ENCODE measurements at places on chromosomes 5 and 9.

DNA sequence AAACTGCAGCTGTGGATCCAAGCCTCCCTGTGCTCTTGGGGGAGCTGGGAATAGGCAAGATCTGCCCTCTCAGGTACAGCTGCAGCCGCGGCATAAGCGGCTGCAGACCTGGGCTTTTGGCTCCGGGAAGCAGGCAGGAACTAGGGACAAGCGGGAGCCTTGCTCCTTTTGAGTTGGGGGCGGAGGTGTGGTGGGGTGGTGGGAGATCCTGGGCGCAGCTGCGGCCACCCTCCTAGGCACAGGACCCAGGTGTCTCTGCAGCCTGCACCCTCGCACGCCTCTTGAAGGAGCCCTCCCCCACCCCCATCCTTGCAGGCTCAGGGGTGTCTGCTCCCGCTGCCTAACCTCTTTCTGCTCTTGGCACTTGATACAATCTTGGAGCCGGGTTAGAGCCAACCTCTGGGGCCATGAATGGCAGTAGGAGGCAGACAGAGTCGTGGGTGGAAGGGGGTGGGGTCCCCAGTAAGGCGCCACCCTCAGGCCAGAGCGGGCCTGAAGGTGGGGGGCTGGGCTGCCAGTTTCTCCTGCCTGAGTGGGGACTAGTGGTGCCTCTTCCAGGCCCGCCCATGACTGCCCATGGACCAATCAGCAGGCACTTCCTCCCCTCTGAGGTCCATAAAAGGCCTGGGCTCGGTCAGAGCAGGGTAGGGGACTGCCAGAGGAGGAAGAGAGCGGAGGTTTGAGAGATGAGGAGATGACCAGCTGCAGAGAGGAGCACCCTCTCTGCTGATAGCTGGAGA is 267.6 kb upstream of the TNC start:
- no peak for DNase-seq

DNA sequence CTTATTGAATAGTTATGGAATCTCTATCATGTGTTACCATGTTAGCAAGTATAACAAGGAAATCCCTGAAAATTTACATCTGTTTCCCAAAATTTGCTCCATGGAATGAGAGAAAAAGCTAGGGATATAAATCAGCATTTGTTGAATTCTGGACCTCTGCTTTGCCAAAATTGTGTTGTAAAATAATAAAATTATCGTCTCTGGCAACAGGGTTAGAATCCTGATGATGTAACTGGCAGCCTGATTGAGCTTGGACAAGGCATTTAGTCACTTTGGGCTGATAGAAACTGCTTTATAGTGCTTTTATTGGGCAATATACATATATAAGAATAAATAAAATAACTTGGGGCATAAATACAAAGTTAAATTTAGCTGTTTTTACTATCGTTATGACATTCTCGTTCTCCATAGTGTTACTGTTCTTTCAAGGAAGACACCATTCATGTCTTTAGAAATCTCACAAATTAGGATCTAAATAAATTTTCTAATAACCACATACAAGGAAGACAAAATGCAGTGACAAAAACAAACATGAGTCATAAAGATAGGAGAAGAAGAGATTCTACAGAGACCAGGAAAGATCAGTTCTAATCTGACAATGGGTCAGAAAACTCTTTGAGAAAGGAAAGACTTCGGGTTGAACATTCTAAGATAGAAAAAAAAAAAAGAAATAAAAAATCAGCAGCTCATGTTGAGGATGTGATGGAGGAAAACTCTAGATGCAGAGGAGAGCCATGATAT is 145.0 kb upstream of the CDH10 start:
- no peak for DNase-seq

GRCh38 chr5:153459051-153459743 is 31.3 kb upstream of the GRIA1 start:
- DNase-seq, result no peak

DNA sequence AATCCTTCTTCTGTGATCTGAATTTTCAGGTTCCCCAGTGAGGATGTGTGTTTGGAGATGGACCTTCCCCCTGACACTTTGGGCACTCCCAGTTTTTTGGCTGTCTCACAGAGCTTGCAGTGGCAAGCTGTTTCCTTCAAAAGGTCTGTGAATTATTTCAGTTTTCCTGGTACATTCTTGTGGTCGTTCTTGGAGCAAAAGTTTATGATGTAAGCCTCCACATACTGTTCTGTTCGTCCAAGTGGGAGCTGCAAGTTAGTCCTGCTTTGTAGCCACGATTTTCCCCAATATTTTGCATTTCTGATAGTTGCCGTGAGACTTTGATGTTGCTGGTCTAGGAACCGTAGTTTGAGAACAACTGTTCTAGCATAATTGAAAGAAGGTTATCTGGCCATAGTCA is 88.3 kb downstream of the MTAP start:
- DNase-seq, result no peak

- no peak for DNase-seq
Measured at GRCh38 chr5:126031989-126032716, 391.1 kb upstream of the GRAMD2B start.

- DNase-seq, result no peak
Measured at GRCh38 chr5:76104027-76104426, 20.8 kb downstream of the SV2C start.

GRCh38 chr9:4662989-4663792 is 1.1 kb downstream of the PLPP6 start:
- no peak for DNase-seq

GRCh38 chr5:38650946-38651345 is 94.5 kb upstream of the LIFR start:
- DNase-seq, result no peak
